Coronary artery (tissue), 2 donors: ENCODE measurements at places on chromosomes 7 and 10.

GRCh38 chr7:131493581-131493980 is 62.8 kb downstream of the PODXL start:
- no peak for DNase-seq

DNA sequence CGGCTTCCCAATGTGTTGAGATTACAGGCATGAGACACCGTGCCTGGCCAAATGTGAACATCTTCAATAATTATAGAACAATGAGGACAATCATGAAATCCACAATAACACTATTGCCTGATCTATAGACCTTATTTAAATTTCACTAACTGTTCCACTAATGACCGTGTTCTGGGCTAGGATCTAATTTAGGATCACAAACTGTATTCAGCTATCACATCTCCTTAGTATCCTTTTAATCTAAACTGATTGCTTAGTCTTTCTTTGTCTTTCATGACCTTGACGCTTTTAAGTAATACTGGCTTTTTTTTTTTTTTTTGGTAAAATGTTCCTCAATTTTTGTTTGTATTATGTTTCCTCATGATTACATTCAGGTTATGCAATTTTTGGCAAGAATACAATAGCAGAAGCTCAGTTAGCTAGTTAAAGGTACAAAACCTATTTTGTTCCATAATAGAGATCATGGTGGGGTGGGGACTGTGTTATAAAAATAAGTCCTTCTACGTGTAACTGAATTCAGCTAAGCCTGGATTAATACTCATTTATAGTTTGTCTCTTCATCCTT is 158.4 kb downstream of the AOAH start:
- no peak for DNase-seq

- no peak for DNase-seq
Observed at GRCh38 chr10:69051303-69051702, 36.6 kb upstream of the SRGN start.

GRCh38 chr10:97119058-97119745 is 66.6 kb downstream of the SLIT1 start:
- no peak for DNase-seq

DNA sequence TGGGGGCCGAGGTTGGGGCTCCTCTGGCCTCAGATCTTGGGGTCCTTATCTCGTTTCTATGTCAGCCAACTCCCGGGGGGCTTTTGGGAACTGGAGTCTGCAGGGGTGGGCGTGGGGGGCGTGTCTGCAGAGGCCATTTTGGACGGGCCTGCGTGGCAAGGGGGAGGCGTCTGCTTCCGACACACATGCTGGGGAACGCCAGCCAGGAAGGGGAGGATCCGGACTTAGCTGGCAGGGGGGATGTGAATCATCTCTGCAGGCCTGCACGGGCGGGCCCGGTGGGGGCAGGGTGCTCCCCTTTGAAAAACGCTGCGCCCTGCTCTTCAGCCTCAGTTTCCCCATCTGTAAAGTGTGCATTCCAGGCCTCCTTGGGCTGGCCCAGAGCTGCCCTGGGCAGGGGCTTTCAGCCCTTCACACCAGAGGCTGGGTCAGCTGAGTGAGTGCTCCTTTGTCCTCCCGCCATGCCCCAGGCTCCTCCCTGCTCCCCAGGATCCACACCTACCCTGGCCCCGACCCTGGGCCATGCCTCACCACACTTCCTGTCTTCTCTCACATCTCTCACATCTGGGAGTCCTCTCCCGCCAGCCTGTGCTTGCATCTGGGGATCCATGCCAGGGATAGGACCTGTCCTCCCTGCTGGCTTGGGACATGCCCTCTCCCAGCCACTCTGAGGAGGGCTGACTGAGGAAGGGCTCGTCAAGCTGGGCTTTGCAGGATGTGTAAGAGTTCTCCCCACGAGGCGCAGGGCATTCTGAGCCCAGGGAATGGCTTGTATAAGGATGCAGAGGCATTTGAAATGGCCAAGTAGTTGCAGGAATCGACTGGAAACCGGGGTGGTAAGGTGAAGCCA is 172.6 kb upstream of the TNRC18 start:
- DNase-seq: peak; percentile 90

- DNase-seq: peak; percentile 86
Observed at GRCh38 chr10:119686465-119687191, 35.4 kb downstream of the BAG3 start.

- DNase-seq: no peak
Observed at GRCh38 chr10:114115661-114116445, 58.1 kb downstream of the CCDC186 start.

- DNase-seq: no peak
Observed at GRCh38 chr10:15433850-15434537, 62.9 kb upstream of the FAM171A1 start.

- peak; percentile 43 for DNase-seq
Observed at GRCh38 chr7:45892407-45893035, 4.2 kb downstream of the IGFBP1 start.

- no peak for DNase-seq
Observed at GRCh38 chr10:12919574-12919973, 81.9 kb downstream of the CCDC3 start.

DNA sequence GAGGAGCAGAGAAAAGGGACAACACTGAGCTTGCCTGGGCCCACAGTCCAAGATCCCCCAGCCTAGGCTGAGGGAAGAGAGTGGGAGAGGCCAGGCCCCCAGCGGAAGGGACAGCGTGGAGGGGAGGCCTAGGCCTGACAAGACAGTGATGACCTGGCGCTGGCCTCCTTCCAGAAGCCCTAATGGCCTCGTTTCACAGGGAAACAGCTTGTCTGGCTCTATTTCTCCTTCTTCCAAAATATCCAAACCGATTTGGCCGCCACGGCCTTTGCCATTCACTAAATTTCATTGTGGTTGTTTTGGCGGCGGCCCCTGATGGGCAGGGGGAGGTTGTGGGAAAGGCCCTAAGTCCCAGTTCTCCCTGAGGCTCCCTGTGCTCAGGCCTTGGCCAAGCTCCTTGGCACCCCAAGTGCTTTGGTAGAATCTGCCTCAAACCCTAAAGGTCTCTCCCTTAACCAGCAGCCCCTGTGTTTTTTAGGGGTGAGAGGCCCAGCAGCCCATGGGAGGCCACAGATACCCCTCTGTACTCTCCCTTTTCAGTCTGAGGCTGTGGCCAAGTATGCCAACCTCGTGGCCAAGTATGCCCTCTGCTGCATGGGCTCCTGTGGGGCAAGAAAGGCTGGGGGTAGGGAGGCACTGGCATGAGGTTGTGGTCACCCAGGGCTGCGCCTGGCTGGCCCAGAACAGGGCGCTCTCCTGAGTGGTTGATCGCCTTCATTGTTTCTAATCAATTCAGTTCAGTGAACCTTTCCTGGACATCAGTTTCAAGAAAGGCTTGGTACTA is 37.3 kb downstream of the PAX2 start:
- no peak for DNase-seq

DNA sequence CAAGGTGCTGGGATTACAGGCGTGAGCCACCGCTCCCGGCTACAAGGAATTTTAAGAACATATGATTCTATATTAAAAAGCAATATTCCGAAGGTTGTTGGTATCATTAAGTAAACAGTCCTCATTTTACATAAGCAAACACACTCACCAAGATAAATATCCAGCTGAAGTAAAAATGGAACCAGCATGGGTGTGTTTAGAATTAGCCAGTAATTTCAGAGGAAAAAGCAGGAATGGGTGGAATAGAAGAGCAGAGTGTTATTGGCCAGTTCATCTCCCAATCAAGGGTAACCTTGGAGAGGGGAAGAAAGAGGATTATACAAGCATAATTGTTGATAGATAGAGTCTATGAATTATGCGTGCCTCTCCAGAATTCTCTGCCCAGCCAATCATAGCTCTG is 31.7 kb upstream of the MAT1A start:
- DNase-seq: no peak

DNA sequence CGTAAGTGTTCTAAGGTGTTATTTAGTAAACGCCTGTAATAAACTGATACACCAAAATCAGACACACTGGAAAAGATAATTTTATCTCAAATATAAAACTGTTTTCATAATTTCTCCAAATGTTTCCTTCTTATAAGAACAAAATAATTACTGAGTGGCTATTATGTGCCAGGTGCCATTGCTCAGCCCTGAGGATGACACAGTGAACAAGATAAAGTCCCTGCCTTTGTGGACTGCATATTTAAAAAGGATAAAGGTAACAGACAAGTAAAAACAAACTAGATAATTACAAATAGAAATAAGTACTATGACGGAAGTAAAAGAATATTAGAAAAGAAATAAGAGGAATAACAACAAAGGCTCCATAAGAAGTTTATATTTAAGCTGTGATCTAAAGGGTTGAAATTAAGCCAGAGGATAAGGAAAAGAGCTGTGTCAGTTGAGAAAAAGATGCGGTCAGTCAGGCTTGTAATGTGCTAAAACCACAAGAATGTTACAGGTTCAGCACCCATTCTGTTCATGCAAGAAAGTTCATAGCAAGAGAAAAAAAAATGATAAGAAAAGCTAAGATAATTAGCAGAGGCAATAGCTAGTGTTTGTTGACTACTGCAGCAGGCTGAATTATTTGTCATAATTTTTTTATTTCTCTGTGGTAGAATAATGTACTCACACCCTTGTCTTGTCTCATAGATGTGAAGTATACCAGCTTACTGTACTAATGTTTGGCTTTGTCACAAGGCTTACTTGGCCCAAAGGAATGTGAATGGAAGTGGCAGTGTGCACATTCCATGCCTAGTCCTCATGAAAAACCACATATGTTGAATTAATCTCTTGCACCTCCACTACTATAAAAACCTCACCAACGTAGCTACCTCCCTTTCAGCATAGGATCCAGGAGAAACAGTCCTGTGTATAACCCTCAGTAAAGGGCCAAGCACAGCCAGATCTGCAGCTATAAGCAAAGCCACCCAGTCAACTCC is 75.1 kb downstream of the CRPPA start:
- DNase-seq: no peak

DNA sequence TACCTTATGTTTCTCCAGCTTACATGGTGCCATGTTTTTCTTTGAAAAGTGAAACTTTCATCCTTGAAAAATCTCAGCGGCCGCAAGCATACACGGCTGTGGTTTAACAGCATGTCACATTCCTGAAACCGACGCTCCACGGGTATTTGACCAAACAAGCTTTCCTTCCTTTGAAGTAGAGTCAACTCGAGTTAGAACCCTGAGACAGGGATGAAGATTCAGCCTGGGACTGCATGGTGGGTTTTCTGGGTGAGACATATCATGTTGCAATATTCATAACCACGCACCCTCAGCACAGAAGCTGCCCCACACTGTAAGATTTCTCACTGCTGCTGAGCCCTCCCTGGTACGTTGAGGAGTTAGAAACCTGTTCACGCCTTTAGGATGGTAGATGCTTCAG is 8.1 kb downstream of the CYP26A1 start:
- DNase-seq: peak; percentile 58

DNA sequence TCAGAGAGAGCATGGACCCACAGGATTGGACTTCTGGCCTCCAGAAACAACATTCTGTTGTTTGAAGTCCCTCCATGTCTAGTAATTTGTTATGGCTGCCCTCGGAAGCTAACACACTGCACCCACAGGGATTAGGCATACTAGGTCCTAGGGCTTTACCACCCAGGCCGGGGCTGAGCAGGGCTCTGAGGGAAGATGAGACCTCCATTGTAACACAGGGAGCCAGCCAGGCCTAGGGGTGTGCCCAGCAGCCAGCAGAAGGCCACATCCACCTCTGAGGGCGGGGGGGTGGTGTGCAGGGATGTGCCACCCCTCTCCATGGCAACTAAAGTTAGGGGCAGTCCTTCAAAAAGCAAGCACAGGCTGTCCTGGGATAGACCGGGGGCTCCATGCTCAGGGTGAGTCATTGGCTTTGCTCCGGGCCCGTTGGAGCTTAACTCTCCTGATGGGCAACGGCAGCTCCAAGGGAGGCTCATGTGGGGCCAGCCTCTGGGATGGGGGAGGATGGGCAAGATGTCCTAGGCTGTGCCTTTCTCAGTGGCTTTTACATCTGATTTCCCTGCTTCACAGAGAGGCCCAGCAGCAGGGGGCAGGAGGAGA is 96.6 kb upstream of the GPR26 start:
- no peak for DNase-seq

DNA sequence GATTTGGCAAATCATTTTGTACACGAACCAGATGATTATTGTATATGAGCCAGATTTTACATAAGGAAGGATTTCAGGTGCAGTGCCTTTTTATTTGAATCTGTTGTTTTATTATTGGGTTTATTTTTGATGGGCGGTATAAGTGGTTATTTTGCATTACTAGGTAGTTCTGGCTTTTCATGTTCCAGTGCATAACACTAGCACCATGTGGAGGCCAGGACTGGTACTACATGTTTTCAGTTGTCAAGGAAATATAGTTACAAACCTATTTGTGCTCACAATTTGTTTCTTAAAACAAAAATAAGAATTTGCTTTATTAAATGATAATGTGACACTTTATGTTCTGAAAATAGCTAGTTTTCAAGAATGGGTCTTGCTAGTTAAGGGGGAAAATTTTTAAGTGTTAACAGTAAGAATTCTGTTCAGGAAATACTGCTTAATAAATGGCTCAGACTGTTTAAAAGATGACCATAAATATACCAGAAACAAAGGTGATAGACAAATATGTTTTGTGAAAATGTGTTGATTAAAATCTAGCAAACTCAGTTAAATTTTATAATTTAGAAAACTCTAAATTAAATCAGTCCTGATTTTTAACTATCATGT is 7.1 kb upstream of the SEMA3E start:
- DNase-seq: no peak

DNA sequence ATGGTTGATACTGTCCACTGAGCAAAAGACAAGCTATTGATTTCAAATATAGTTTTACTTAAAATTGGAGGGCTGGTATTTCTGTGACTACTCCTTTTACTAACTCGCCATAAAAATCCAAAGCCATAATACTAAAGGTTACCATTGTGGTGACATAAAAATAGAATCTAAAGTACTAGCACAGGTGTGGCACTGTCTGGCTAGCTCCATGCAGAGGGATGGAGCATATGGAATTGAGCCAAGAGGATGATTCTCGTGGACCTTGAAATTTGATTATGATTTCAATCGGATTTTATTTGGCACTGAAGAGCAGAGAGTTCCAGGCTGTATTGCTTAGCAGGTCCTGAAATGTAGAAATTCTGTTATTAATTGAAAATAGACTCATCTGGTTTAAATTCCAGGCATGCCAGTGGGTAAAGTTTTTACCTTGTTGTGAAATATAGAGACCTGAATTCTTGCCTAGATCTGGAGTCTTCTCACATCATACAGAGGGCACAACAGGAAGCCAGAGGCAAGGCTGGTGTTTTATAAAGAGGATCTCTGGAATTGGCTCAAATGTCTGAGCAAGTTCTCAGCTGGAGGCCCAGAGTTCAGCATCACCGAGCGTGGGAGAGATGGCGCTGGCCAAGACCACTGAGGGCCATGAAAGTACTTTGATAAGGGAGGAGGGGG is 29.9 kb upstream of the DLD start:
- no peak for DNase-seq

GRCh38 chr10:124926548-124926947 is 15.4 kb upstream of the ZRANB1 start:
- DNase-seq: no peak

GRCh38 chr10:13831711-13832141 is 245.0 kb downstream of the PRPF18 start:
- DNase-seq: no peak
